ENCODE measurements at places on chromosomes 1 and 21.

DNA sequence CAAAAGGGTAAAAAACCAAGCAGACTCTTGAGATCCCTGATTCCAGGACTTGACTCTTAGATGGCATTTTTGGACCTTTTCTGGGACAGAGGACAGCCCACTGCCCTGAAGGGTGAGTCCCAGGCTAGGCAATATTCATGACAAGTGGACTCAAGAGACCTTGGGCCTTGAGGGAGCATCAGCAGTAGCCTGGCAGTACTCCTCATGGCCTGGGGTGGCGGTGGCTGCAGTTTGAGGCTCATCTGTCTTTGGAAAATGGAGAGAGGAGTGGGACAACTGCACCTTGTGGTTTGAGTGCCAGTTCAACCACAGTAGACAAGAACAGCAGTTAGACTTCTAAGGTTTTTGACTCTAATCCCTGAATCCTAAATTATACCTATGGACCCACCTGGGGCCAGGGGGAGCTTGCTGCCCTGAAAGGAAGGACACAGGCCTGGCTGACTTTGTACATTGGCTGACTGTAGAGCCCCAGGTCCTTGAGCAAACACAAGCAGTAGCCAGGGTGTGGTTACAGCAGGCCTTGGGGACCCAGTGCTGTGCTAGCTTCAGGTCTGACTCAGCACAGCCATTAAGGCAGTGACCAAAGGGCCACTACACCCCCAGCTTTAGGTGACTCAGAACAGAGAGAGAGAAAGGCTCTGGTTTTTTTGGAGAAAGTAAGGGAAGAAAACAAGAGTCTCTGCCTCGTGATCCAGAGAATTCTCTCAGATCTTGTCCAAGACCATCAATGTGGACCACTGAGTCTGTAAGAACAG is 1023.2 kb downstream of the KCNT2 start:
- DNase-seq, result no peak

DNA sequence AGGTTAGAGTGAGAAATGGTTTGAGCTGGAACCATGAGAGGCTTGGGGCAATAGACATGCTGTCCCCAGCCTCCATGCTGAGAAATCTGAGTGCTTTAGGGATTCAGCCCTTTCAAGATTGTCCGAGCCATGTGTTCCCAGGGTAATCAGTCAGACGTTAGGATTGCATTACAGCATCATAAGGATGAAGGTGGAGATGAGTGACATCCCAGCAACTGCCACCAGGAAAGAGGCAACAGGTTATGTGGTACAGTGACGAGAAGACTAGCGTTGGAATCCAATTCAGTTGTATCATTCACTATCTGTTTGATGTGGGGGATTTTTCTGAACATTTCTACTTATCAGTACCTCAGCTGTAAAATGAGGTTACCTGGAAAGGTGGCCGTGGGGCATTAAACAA is 1.7 kb downstream of the CAMK1G start:
- DNase-seq, result no peak

DNA sequence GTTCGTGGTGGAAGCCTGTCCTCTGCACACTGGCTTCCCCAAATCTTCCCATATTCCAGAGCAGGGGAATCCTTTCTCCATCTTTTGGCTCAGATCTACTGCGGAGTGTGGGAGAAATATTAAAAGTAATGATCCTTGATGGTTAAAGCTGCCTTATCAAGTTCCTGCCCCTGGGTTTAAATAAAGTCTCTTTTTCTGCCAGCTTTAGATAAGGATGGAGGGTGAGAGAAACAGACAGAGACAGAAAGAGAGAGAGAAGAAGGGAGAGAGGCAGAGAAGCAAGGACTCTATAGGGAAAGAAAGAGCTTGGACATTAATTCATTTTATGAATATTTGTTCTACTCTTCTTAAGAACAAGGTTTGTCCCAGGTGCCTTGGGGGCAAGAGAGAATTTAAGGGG is 98.0 kb downstream of the KCNJ15 start:
- no peak for DNase-seq

DNA sequence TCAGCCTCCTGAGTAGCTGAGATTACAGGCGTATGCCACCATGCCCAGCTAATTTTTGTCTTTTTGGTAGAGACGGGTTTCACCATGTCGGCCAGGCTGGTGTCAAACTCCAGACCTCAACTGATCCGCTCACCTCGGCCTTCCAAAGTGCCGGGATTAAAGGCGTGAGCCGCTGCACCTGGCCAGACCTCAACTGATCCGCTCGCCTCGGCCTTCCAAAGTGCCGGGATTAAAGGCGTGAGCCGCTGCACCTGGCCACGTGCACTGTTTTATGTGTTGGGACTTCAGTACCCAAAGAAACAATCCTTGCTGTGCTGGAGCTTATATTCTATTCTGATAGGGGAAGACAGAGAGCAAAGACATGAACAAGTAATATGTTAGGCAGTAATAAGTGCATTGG is 10.1 kb downstream of the TRAF5 start:
- DNase-seq, result no peak

GRCh38 chr21:18951271-18952038 is 547.9 kb upstream of the TMPRSS15 start:
- DNase-seq, result no peak

DNA sequence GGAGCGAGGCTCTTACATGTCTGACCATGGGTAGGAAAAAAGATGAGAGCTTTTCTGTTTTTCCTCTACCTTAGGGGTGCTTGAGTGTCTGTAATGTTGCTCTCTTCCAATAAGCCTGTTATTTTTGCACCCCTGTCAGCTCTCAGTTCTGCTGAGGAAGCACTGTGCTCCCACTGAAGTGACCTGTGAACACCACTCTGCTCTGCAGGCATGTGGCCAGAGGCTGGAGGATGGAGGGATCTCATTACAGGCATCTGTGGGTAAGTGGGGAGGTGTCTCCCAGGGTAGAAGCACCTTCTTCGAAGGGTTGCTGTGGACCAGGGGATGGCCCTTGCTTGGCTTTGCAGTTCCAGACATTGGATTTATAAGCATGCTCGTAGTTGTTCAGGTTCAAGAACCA is 56.8 kb upstream of the RBM15 start:
- no peak for DNase-seq

DNA sequence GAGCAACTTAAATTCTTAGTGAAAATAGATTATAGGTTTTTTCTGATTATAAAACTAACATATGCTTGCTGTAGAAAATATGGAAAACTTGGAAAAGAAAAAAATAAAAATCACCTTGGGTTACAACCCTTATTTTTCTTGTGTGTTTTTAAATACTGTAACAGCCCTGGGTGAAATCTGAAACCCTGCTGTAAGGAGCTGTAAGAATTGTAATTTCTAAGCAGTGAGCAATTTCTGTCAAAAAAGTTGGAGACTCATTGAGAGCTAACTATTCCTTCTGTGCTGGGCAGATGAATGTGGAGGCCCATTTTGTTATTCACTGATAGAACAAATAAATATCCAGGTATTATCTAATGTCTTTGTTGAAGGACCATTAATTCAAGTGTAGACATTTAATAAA is 42.6 kb downstream of the ADCY10 start:
- no peak for DNase-seq

- no peak for DNase-seq
Observed at GRCh38 chr1:85452948-85453347, 12.0 kb downstream of the DDAH1 start.

- DNase-seq, result no peak
Observed at GRCh38 chr1:231663211-231663792, 36.7 kb downstream of the DISC1 start.

DNA sequence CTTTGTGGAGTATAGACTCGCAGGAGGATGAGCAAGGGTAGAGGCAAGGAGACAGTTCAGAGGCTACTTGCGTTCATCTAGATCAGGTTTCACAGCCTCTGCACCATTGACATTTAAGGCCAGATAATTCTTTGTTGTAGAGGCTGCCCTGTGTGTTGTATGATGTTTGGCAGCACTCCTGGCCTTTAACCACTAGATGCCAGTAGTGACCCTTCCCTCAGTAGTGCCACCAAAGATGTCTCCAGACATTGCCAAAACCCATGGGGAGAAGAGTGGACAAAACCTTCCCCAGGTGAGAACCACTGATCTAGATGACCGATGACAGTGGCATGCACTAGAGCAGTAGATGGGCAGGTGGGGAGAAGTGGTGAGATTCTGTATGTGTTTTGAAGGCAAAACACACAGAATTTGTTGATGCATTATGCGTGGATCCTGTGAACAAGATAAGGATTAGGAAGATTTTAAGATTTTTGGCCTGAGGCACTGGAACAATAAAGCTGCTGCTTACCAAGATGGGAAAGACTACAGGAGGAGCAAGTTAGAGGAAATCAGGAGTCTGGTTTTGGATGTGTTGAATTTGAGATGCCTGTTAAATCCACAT is 9.9 kb upstream of the COG2 start:
- DNase-seq, result no peak

DNA sequence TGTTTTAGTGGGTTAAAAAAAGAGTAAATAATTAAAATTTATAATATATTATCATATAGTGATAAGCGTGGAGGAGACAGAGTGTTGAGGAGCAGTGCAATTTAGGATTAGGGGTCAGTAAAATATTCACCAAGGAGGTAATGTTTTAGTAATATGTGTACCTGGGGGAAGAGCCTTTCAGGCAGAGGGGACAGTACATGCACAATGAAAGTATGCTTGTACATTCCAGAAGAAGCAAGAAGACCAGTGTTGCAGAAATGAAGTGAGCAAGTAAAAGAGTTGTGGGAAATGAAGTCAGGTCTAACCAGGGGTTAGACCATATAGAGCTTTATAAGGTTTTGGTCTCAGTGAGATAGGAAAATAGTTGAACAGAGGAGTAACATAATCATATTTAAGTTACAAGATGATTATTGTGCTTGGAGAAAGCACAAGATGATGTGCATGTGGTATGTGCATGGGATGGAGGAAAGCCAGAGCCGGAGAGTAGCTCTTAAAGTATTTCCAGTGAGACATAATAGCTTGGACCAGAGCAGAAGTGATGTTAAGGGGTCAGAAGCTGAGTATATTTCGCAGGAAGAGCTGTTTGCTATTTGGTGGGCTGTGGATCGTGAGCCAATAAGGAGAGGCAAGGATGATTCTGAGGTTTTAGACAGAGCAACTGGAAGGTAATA is 44.8 kb downstream of the SNX7 start:
- DNase-seq, result no peak

DNA sequence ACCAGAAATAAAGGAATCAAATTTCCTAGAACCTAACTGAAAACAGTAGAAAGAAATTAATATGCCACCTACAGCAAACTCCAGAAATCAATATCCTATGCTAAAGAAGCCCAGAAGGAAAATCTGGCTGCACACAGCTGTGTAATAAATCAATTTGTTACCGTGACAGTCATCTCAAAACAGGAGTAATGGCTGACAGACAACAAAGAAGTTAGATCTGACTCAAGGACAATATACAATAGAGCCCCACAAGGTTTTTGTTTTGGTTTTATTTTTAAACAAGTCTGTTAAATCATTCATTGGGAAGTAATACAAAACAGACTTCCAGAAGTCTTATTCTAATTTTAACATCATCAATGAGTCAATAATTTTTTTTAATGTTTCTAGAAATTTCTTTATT is 168.4 kb downstream of the RERE start:
- DNase-seq, result no peak

DNA sequence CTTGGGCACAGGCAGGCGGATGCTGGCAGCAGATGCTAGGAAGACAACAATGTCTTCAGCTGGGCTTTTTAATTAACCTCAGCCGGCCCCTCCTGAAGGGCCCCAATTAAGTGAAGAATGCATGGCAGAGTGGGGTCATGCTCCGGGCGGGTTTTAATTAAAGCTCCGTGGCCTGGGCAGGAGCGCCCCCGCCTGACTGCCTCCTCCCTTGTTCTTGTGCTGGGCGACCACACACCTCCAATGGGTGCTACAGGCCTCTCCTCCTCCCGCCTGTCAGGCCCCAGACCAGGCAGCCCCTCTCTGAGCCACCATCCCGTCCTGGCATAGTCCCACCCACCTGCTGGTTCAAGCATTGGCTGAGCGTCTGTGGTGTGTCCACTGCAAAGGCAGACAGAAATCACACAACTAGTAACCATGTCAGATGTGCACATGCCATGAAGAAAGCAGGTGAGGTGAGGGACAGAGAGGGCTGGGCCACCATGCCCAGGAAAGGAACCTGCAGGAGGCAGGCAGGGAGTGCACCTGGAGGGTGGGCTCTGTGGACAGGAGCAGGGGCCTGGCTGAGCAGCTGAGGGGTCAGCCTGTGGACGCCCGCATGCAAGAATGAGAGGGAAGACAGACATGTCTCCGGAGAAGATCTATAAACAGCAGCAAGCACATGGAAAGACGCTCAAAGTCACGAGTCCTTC is 8.5 kb upstream of the ARF1 start:
- no peak for DNase-seq
